ENCODE measurements at places on chromosomes 5 and 9. TPM values are rescaled to one million over a fixed set of nuclear protein-coding genes. Genes with fewer than 3 reads are reported as not detected.

CORO2A gene
- total RNA-seq: 1.1 TPM

PCSK5 gene
- total RNA-seq: 8.0 TPM

SPATA31C1 gene
- not detected for total RNA-seq

ELOVL7 gene
- 4.8 TPM for total RNA-seq

SLC1A1 gene
- total RNA-seq: 2.5 TPM

PROB1 gene
- 6.7 TPM for total RNA-seq

C1QTNF2 gene
- 0.52 TPM for total RNA-seq

GTF2H2 gene
- 10.6 TPM for total RNA-seq

DOCK2 gene
- total RNA-seq: 37.4 TPM

FAM120A gene
- 126 TPM for total RNA-seq

ANKRD31 gene
- total RNA-seq: 0.41 TPM

GRCh38 chr9:119968836-119969707 lies 599.8 kb upstream of the BRINP1 start:
- no peaks in the 10 kb centered on the region for H3K36me3 ChIP-seq
- H3K27me3 ChIP-seq: no peaks in the 10 kb centered on the region
- H3K4me3 ChIP-seq: no peak overlapping the region
- H3K4me1 ChIP-seq: no peaks in the 10 kb centered on the region
- DNase-seq: peak; percentile 71

- no peak overlapping the region for H3K4me3 ChIP-seq
- no peak for DNase-seq
- no peak overlapping the region for H3K27ac ChIP-seq
- H3K4me1 ChIP-seq: no peaks in the 10 kb centered on the region
- no peaks in the 10 kb centered on the region for H3K27me3 ChIP-seq
Observed at GRCh38 chr5:93708442-93708841, 33.0 kb downstream of the POU5F2 start.

- no peak for DNase-seq
- H3K36me3 ChIP-seq: no peaks in the 10 kb centered on the region
- H3K4me1 ChIP-seq: no peaks in the 10 kb centered on the region
- no peak overlapping the region for H3K27ac ChIP-seq
- H3K4me3 ChIP-seq: no peak overlapping the region
Observed at GRCh38 chr9:18487611-18488010, 13.7 kb downstream of the ADAMTSL1 start.

- peaks cover 13% of the 10 kb centered on the region for H3K4me1 ChIP-seq
- peak overlapping the region; percentile 34 for H3K4me3 ChIP-seq
- H3K27me3 ChIP-seq: no peaks in the 10 kb centered on the region
- no peaks in the 10 kb centered on the region for H3K36me3 ChIP-seq
- DNase-seq: no peak
Observed at GRCh38 chr5:108749128-108749861, 1.6 kb downstream of the FER start.

- no peaks in the 10 kb centered on the region for H3K27me3 ChIP-seq
- no peak overlapping the region for H3K4me3 ChIP-seq
- no peaks in the 10 kb centered on the region for H3K36me3 ChIP-seq
- no peak overlapping the region for H3K27ac ChIP-seq
- no peak for DNase-seq
- no peaks in the 10 kb centered on the region for H3K4me1 ChIP-seq
Observed at GRCh38 chr9:26471261-26471660, 421.3 kb downstream of the CAAP1 start.

GRCh38 chr5:385321-385720 lies 57.7 kb upstream of the EXOC3 start:
- H3K4me3 ChIP-seq: no peak overlapping the region
- no peak for DNase-seq
- H3K36me3 ChIP-seq: no peaks in the 10 kb centered on the region
- H3K27ac ChIP-seq: no peak overlapping the region
- H3K4me1 ChIP-seq: no peaks in the 10 kb centered on the region

DNA sequence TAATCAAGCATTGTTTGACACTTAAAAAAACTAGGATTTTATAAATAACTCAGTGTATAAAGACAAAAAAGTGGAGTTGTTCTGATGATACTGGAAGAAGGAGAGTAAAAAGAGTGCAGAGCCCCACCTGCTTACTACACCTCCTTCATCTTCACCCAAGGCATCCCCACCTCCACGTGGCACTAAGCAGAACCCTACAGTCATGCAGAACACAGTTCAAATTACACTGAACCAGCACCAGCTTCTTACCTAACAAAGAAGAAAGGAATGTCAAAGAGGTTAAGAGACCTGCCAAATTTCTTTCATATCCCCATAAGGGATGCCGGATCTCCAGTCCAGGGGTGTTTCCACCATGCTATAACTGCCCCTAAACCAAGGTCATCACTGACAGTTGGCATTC lies 55.5 kb downstream of the PDE4D start:
- H3K27me3 ChIP-seq: no peaks in the 10 kb centered on the region
- no peak overlapping the region for H3K27ac ChIP-seq
- no peaks in the 10 kb centered on the region for H3K36me3 ChIP-seq
- no peak overlapping the region for H3K4me3 ChIP-seq

DNA sequence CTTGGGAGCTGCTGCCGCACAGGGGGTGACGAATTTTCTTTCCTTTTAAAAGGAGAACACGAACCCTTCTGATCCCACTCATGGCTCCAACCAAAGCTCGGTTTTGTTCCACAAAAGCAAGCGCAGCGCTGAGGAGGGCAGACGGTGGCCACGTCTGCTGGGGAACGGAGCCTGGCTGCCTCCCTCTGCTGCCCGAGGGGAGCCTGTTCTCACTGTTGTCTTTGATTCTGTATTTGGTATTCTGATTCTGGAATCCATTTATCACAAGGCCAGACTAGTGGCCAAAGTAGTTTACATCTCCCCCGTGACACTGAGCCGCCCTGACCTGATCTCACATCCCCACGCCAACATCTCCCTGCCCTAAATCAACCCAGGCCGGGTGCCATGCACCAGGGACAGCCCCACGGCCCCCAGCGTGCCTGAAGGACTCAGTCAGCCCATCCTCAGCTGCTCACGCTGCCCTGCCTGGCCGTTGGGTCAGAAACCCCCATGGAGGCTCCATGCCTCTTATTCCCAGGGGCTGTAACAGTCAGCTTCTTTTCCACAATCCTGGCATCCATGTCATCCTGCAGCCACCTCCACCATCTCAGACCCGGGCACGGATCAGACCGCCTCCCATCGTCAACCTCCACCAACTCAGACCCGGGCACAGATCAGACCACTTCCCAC lies 6.7 kb upstream of the NSMF start:
- H3K4me1 ChIP-seq: peaks cover 11% of the 10 kb centered on the region
- no peak overlapping the region for H3K27ac ChIP-seq

DNA sequence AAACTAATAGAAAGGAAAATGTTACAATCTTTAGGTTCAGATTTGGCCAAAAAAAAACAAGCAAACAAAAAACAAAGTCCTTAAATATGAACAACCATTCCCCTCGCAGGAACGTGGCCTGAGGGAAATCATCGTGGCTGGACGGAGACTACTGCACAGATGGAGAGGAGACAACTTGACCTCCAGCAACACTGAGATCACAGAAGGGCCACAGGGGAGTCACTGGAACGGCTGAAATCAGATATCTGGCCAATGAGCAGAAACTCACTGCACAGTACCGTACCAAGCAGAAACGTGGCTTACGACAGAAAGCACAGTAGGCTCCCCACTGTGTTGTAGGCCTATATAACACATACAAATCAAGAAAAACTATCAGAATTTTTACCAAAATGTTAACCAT lies 27.7 kb downstream of the CAMSAP1 start:
- H3K4me3 ChIP-seq: no peak overlapping the region
- H3K27ac ChIP-seq: no peak overlapping the region
- H3K36me3 ChIP-seq: no peaks in the 10 kb centered on the region
- H3K27me3 ChIP-seq: no peaks in the 10 kb centered on the region

- H3K4me1 ChIP-seq: peaks cover 7% of the 10 kb centered on the region
- H3K27me3 ChIP-seq: peaks cover 10% of the 10 kb centered on the region
- H3K4me3 ChIP-seq: no peak overlapping the region
- no peak for DNase-seq
- no peak overlapping the region for H3K27ac ChIP-seq
- no peaks in the 10 kb centered on the region for H3K36me3 ChIP-seq
Observed at GRCh38 chr5:177472460-177473442, 683 bp downstream of the DBN1 start.

DNA sequence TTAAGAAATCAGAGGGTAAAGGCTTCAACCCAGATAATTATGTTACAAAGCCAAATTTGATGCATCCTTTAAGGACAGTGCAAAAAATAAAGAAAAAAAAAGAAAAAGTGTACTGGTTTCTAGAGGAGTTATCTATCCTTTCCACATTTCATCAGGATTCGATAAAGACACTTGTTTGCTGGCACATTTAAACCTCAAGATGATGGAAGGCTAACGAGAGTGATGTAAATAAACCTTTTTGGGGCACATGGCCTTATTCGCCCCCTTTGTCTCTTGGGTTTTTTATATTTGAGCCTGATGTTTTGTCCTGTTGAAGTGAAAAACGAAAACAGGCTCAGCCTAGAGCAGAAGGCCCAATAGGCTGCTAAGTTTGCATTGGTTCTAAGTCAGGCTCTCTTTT lies 416.5 kb downstream of the TAF11L14 start:
- H3K4me3 ChIP-seq: no peak overlapping the region
- H3K27ac ChIP-seq: no peak overlapping the region
- H3K27me3 ChIP-seq: no peaks in the 10 kb centered on the region
- no peaks in the 10 kb centered on the region for H3K36me3 ChIP-seq
- H3K4me1 ChIP-seq: no peaks in the 10 kb centered on the region

DNA sequence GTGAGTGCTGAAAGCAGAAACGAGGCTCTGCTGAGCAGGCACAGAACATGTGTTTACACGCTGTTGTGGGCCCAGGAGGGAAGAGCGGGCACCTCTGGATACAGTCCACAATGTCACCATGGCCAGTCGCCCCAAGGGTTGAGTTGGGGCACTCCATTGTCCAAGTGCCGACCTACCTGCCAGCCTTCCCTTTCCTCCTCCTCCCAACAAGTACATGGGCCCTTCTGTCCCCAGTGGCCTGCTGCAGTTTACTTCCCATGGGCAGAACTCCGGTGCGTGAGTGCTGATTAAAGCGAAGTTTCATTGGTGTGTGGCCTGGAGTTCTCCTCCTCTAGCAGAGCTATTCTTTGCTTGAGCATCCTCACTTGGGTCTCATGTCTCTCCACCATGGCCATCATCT lies 50.4 kb downstream of the DCP2 start:
- H3K4me1 ChIP-seq: no peaks in the 10 kb centered on the region
- DNase-seq: no peak
- H3K27me3 ChIP-seq: no peaks in the 10 kb centered on the region
- H3K36me3 ChIP-seq: no peaks in the 10 kb centered on the region

- H3K27ac ChIP-seq: no peak overlapping the region
- H3K27me3 ChIP-seq: peaks cover 5% of the 10 kb centered on the region
- H3K36me3 ChIP-seq: no peaks in the 10 kb centered on the region
- DNase-seq: no peak
- no peaks in the 10 kb centered on the region for H3K4me1 ChIP-seq
- H3K4me3 ChIP-seq: no peak overlapping the region
Observed at GRCh38 chr9:7258688-7259396, 501.1 kb downstream of the KDM4C start.

DNA sequence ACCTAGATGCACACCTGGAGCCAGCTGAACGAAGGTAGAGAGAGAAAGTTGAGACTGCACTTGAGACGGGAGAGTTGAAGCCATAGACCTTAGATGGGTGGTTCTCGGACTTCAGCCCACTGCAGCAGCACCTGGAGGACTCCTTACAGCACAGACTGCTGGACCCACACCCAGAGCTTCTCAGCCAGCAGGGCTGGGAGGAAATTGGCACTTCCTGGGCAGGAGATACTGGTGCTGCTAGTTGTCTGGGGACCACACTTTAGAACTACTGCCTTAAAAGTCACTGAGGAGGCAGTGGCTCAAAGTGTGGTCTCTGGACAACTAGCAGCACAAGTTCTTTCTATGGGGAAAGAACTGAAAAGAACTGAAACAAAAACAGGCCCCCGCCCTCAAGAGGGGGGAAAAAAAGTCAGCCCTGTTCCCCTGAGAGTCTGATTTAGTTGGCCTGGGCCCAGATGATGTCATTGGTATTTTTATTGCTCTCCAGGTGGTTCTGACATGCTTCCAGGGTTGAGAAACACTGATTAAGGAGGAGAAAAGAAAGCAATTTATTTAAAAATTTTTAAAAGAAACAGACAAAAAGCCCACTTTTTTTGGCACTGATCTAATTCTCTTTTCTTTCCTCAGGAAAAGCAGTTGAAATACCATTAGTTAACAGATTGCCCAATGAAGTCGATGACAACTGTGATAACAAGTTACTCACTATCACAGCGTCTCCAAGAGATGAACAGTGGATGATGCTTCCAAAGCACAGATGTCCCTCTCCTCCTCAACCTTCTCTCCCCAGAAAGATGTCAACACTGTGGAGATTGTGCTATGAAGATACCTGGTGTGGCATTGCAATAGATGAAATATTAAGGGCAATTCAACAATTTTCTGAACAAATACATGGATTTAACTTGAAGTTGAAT lies 73.6 kb upstream of the ADAMTS16 start:
- no peaks in the 10 kb centered on the region for H3K27me3 ChIP-seq
- no peak overlapping the region for H3K27ac ChIP-seq
- H3K4me3 ChIP-seq: no peak overlapping the region
- no peaks in the 10 kb centered on the region for H3K36me3 ChIP-seq
- no peaks in the 10 kb centered on the region for H3K4me1 ChIP-seq

GRCh38 chr9:111108946-111109345 lies 70.7 kb upstream of the LPAR1 start:
- no peak overlapping the region for H3K4me3 ChIP-seq
- no peak overlapping the region for H3K27ac ChIP-seq
- H3K4me1 ChIP-seq: no peaks in the 10 kb centered on the region
- H3K36me3 ChIP-seq: no peaks in the 10 kb centered on the region

DNA sequence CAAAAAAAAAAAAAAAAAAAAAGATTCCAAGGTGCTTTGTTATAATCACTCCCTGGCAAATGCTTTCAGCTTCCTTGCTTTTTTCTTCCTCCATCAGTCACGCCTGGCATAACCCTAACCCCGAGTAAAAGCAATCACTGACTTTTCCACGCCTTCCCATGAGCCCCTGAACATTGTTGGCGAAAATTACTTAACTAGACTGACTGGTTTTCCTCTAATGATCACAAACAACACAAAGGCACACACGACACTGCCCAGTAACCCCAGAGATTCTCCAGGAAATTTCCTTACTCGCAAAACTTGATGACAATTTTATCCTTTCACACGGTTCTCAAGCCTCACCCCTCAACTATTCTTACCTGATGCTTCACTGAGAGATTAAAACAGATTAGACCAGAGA lies 11.4 kb upstream of the PTGR1 start:
- H3K4me3 ChIP-seq: no peak overlapping the region
- H3K27me3 ChIP-seq: no peaks in the 10 kb centered on the region
- H3K36me3 ChIP-seq: no peaks in the 10 kb centered on the region
- DNase-seq: no peak

GRCh38 chr5:142445266-142445665 lies 120.4 kb upstream of the SPRY4 start:
- no peaks in the 10 kb centered on the region for H3K36me3 ChIP-seq
- peaks cover 18% of the 10 kb centered on the region for H3K4me1 ChIP-seq
- H3K4me3 ChIP-seq: no peak overlapping the region
- no peaks in the 10 kb centered on the region for H3K27me3 ChIP-seq
- no peak for DNase-seq

- DNase-seq: no peak
- no peaks in the 10 kb centered on the region for H3K27me3 ChIP-seq
- H3K36me3 ChIP-seq: no peaks in the 10 kb centered on the region
- no peak overlapping the region for H3K4me3 ChIP-seq
- H3K4me1 ChIP-seq: no peaks in the 10 kb centered on the region
Observed at GRCh38 chr5:84480873-84481637, 96.4 kb upstream of the EDIL3 start.

- H3K36me3 ChIP-seq: no peaks in the 10 kb centered on the region
- H3K4me1 ChIP-seq: no peaks in the 10 kb centered on the region
- DNase-seq: no peak
Observed at GRCh38 chr5:173394701-173395100, 66.5 kb upstream of the STC2 start.

Data from adrenal gland (tissue), 19 donors.